Omental fat pad (tissue), 4 donors: ENCODE measurements at places on chromosomes 12 and 14.
A peak's percentile ranks its signal among the peaks of the same experiment; 100 is the strongest.

- DNase-seq, result no peak
Measured at GRCh38 chr14:64755781-64756221, 51.6 kb downstream of the PLEKHG3 start.

DNA sequence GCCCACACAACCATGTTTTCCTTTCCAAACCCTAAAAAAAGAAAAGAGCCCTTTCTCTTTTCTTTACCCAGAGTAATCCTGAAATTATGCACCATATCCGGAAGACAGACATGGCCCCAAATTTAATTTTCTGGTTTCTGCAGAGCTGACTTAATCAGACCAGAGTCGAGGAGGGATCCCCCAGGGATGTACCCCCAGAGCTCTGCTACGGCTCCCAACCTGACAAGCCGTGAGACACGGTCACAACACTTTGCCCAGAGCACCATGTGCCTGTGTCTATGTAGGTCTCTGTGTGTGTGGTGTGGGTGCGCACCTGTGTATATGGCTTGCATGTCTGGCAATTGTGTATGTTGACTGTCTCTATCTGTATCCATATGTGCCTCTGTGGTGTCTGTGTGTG lies 77.6 kb upstream of the CLMN start:
- no peak for DNase-seq

DNA sequence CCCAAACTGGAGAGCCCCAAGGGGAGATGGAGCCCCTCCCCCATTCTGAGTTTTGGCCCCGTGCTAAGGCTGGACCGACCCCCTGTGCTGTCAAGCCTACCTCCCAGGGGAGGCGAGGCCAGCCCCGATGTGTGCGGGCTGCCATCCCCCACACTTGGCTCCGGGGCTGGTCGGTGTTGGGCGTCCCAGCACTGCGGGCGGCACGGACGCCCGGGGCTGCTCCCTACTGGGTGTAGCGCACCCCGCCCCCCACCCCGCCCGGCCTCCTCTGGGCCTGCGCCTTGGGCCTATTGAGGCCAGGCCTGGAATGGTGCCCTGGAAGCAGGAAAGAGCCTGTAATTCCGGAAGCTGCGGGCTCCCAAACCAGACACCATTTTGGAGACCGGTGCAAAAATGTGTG lies 2.6 kb downstream of the DCAF4 start:
- no peak for DNase-seq

GRCh38 chr12:31922341-31923062 lies 36.7 kb upstream of the RESF1 start:
- no peak for DNase-seq

GRCh38 chr12:124609041-124609989 lies 41.9 kb upstream of the NCOR2 start:
- peak; percentile 55 for DNase-seq

- no peak for DNase-seq
Measured at GRCh38 chr14:94097091-94097490, 13.4 kb upstream of the IFI27 start.

- DNase-seq, result no peak
Measured at GRCh38 chr12:81461163-81461562, 298.0 kb downstream of the PPFIA2 start.

GRCh38 chr12:94290353-94290752 lies 142.0 kb downstream of the PLXNC1 start:
- no peak for DNase-seq

- no peak for DNase-seq
Measured at GRCh38 chr12:41509271-41510055, 321.3 kb downstream of the PDZRN4 start.

DNA sequence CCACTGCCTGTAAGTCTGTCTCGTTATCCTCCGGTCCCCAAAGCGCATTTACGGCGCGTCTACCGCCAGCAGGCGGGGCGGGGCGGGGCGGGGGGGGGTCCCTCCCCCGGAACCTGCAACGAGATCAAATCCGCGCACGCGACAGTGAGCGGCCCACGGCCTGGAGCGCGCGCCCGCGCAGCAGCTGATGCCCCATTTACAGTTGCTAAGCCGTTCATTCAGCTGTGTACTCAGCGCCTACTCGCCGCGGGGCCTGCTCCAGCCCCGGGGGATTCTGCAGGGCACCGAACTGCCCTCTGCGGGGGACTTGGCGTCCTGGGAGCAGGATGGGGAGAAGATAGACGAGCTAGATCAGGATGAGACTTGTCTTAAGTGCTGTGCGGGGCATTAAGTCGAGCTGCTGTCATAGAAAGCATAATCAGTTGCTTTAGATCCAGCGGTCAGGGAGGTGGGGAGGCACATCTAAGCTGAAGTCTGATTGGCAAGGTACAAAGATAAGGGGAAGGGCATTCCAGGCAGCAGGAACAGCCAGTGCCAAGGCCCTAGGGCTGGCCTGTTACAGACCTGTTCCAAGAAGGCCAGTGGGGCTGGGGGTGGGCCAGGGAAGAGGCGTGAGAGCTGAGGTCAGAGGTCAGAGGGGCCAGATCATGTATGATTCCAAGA lies 1.4 kb upstream of the CCDC85C start:
- DNase-seq, result no peak

GRCh38 chr12:3458041-3458440 lies 33.0 kb upstream of the PRMT8 start:
- no peak for DNase-seq

- no peak for DNase-seq
Measured at GRCh38 chr12:99505805-99506204, 141.7 kb upstream of the GARIN6 start.

DNA sequence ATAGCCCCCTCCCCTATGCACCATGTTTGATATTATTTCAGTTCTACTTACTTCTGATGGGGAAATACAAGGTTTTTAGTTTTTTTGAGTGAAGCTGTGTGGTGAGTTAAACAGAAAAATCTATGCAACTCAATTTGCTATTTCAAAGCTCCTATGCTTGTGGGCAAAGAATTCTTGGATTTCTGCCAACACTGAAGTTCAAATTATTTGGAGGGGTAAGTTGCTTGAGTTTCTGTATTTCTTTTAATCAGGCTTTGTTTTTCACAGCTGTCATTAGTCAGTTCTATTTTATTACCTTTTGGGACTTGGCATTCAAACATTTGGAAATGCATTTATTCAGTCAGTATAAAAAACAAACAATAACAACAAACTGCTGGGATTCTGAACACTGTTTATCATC lies 407.5 kb upstream of the MGAT4C start:
- DNase-seq, result no peak

- no peak for DNase-seq
Measured at GRCh38 chr12:41627476-41627875, 439.4 kb downstream of the PDZRN4 start.

GRCh38 chr14:59333668-59334067 lies 131.5 kb downstream of the GPR135 start:
- DNase-seq, result no peak

DNA sequence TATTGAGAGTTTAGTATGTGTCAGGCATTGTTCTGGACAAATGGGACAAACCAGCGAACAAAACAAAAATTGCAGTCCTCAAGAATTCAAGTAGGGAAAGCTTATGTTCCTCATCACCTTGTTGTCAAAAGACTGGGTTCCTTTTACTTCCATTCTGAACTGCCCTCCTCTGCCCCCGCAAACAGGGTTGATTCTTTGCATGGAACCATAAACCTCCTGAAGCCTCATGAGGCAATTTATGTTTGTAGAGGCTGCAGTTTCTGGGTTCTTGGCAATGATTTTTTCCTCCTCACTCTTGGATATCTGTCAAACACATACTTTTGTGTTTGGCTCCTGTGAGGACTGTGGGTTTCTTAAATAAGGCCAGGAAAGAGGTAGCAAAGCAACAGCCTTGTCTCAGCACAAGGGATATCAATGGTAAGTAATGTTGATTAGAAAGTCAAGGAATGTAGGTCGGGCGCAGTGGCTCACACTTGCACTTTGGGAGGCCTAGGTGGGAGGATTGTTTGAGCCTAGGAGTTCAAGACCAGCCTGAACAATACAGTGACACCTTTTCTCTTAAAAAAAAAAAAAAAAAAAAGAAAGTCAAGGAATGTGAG lies 13.9 kb downstream of the COPZ1 start:
- no peak for DNase-seq

- no peak for DNase-seq
Measured at GRCh38 chr14:89400529-89400928, 16.5 kb downstream of the FOXN3 start.

DNA sequence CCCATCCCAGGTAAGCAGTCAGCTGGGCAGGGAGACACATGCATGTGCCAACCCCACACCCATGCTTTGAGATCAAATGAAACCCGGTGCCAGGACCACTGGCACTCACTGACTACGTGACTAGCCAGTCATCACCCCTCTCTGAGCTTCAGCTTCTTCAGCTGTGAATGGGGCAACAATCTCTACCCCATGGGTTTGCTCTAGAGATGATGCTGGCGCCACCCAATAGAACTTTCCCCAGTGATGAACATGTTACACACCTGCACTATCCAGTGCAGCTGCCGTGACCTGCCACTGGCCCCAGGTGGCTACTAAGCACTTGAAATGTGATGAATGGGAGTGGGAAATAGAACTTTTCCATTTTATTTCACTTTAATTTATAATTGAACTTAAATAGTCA lies 70.3 kb downstream of the PITPNM2 start:
- no peak for DNase-seq

DNA sequence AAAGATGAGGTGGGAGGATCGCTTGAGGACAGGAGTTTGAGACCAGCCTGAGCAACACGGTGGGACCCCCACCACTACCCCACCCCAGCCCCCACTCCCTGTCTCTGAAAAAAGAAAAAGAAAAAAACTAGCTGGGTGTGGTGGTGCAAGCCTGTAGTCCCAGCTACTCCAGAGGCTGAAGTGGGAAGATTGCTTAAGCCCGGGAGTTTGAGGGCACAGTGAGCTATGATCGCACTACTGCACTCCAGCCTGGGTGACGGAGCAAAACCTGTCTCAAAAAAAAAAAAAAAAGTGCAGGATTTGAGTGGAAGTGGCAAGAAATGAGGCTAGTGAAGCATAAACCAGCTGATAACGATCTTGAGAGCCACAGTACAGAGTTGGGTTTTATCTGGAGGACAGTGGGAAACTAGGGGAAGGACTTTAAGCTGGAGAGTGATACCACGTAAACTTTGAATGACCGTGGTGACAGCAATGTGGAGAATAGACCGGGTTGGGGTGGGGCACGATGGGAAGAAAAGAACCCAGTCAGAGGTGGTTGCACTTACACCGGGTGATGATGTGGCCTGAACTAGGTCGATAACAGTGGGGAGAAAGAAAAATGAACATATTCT lies 85.3 kb downstream of the TMEM260 start:
- DNase-seq, result no peak

- no peak for DNase-seq
Measured at GRCh38 chr12:119100933-119101332, 77.8 kb upstream of the HSPB8 start.

DNA sequence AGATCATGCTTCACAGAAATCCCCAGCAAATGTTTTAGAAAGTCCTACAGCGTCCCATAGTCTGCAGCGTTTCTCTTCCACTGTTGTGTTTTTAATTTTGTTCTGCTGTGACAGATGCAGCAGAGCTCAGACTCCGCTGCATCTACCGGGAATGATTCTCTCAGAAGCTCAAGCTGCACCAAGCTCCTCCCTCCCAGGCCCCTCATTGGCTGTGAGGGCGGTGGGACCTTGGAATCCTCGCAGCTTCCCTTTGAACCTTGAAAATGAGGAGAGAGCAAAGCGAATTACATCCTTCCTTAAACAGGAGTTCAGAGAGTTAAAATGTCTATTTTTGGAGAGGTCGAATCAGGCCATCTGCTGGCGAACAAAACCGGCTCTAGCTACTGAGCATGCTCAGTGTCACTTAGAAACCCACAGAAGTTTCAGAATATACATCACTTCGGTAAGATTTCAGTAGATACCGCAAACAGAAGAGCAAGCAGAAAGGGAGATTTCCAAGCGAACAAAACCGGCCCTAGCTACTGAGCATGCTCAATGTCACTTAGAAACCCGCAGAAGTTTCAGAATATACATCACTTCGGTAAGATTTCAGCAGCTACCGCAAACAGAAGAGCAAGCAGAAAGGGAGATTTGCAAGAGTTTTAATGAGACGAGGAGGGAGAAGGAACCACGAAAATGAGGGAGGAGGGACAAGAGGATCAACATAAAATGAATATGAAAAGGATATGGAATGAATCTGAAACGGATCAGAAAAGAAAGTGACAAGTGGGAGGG lies at the start of gene ABCD2:
Gene ABCD2 (minus strand): TSS at position 144 of the 774 bp plus-strand sequence. CDS start 188 bp downstream, outside the sequence.
- peak; percentile 38 for DNase-seq

DNA sequence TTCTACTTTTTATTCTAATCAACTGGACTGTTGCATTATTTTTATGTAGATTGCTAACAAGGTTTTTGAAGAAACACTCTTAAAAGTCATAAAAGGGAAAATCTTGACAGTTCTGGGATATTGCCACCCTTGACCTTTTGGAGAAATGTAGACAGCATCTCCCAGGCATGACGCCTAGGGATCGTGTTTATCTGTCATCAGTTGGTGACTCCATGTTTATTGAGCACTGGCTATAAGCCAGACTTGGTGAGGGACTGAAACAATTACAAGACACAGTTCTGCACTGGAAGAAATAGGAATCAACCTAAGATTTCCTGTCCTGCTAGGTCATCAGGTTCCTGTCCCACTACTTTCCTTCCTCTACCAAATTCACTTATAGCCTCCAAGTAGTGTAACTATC lies 34.5 kb downstream of the HMGA2 start:
- DNase-seq, result no peak

GRCh38 chr14:67335781-67336180 lies 23.8 kb downstream of the ATP6V1D start:
- DNase-seq, result no peak

DNA sequence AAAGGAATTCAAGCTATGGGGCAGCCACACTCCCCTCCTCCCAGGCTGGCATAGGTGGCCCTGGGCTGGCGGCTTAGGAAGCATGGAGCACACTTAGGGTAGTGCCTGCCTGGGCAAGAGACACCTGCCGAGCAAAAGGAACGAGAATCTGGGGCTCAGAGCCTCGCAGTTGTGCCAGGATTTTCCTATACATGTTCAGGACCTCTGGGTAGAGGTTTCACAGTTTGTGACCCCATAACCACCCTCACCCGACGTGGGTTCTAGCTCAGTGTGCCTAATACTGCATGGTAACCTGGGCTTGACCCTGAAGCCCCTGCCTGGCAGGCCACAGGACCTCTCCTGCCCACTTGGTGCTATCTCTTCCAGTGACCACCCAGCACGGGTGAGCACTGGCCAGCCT lies 99.5 kb downstream of the FBXL14 start:
- DNase-seq, result no peak

DNA sequence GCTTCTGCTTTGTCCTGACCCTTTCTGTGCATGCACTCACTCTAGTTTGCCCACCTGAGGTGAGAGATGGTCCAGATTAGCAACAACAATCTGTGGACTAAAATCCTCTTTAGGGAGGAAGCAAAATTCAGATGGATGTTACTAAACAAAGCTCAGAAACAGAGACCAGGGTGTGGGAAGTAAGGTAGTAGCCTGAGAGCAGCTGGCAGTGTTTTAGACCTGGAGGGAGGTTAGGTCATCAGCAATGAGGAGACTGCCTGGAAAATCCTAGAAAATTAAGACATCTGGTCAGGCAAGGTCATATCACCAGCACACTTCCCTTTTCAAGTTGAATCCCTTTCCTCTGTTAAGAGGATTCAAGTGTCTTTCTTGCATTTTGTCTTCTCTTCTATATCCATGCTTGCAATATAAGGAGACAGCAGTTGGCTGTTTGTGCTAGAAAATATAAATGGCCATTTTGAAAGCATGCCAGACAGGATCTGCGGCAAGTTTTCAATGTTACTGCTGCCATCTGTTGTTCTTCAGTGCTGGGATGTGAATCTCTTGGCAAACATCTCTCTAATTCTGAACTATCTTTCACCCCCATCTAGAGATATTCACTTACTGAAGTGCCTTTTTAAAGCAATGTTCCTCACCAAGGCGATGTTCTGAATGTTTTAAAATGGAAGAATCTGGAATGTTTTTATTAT lies 266.4 kb downstream of the NAV3 start:
- DNase-seq, result no peak
